ENCODE measurements at places on chromosomes 3 and 15. TPM values are rescaled to one million over a fixed set of nuclear protein-coding genes. Genes with fewer than 3 reads are reported as not detected.

The ERICH6 gene
- total RNA-seq: 0.43 TPM

The MUSTN1 gene
- total RNA-seq: not detected

The SLC30A4 gene
- 11.9 TPM for total RNA-seq

The ZNF445 gene
- 9.5 TPM for total RNA-seq

The ADGRG7 gene
- total RNA-seq: not detected

The RTP1 gene
- total RNA-seq: not detected
